ENCODE measurements at places on chromosomes 3 and 15.

GRCh38 chr3:29064085-29064484 is 216.8 kb upstream of the RBMS3 start:
- no peak for DNase-seq

GRCh38 chr3:53978386-53978785 is 86.7 kb upstream of the SELENOK start:
- DNase-seq, result no peak

GRCh38 chr3:3107181-3107580 is 3.0 kb downstream of the IL5RA start:
- no peak for DNase-seq

DNA sequence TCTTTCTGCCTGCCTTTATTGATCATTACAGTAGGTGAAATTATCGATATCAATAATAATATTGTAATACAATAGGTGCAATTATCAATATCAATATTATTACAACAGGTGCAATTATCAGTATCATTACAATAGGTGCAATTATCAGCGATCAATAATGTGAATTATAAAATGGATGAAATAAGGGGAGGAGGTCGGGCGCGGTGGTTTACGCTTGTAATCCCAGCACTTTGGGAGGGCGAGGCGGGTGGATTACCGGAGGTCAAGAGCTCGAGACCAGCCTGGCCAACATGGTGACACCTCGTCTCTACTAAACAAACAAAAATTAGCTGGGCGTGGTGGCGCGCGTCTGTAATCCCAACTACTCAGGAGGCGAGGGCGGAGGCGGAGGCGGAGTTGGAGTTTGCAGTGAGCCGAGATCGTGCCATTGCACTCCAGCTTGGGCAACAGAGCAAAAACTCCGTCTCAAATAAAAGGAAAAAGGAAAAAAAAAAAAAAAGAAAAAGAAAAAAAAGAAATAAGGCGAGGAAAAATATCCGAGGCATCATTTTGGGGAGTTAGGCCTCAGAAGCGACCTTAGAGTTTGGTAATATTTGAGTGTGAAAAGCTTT is 611 bp upstream of the BNIP2 start:
- peak; percentile 61 for DNase-seq

DNA sequence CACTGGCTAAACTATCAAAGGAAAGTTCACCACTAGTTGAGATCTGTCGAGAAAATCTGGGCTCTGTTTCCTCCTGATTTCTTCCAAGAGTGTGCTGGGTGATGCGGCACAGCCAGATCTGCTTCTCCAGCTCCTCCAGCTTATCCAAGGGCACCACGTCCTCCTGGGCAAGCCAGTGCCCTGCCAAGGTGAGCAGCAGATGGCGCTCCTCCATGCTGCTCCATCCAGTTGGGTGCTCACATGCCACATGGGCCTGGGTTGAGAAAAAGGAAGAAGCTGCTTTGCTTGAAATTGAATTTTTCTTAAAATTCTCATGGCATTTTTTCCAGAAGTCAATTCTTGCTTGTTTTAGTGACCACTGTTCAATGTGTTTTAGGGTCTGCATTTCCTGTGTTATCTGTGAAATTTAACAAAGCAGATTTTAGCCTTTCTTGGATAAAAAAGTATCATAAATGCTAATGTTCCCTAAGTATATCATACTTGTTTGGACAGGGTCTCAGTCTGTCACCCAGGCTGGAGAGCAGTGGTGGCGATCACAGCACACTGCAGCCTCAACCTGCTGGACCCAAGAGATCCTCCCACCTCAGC is 47.3 kb downstream of the EIF3J start:
- DNase-seq, result peak; percentile 61

GRCh38 chr15:41827880-41828806 is at the start of gene JMJD7:
TSS of gene JMJD7 (plus strand) at chr15:41828092. CDS start at chr15:41828125, 33 bp downstream.
- peak; percentile 93 for DNase-seq
